ENCODE measurements at places on chromosomes 7 and 10.

DNA sequence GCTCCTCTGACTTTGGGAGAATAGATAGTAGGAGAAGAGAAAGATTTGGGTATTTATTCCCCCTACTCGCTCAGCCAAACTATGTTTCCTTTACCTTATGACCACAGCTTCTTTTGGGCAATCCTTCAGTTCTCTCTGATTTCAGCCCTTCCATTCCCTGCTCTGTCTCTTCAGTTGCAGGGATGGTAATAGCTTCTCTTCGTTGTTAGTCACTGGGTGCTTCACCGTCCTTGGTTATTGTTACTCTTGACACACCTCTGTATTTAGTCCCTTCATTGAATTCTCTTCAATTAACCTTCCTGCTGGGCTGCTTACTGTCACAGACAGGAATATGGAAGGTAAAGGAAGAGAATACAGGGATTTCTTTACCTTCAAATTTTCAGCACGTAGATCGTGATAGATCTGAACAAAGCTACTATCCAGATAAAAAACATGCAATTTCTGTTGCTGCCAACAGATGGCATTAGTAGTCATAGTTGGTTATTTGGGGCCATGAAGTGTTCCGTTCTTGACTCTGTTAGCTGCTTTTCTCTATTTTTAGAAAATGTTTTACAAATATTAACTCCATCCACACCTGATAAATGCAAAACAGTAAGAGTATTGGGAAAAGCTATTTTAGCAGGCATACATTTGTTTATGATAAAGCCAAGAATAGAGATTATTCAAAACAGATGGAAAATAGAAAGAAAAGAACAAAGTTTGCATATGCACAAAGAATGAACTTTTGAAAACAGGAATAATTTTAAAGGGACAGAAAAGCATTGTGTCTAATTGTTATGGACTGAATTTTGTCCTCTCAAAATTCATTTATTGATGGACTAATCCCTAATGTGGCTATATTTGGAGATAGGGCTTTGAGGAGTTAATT lies 14.0 kb upstream of the PTTG1IP2 start:
- DNase-seq, result peak; percentile 68

- peak; percentile 56 for DNase-seq
Observed at GRCh38 chr10:93542358-93542791, 24.1 kb upstream of the FFAR4 start.

DNA sequence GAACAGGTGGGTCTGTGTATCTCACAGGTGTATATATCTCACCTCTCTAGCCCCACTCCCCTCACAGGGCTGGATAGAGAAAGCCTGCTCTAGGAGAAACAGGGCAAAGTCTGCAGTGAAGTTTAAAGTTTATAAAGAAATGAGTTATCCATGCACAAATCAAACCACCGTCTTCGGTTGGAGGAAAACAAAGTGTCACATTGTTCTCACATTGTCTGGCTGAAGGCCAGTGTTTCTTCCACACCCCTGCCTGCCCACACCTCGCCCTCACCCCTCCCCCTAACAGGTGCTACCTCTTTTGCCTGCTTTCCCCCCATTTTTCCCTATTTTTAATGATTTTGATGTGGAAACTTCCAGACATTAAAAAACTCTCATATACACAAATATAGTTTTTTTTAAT lies 25.8 kb downstream of the AQP1 start:
- no peak for DNase-seq

GRCh38 chr7:25877802-25878789 lies 273.9 kb upstream of the NFE2L3 start:
- DNase-seq, result no peak

DNA sequence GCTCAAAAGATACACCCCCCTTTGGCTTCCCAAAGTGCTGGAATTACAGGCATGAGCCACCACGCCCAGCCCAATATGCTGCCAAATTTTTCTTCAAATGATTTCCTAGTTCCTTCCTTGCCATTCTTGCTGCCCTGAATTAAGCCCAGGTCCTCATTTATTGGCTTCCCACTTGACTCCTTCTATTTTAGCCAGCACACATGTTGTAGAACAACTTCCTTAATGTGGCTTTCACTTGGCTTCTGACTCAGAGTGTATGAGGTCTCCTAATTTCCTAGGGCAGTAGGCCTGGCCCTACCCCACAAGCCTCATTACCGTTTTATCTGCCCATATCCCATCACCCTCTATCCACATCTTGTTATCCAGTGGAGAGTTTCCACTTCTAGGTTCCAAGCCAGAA lies 21.8 kb upstream of the HIPK2 start:
- no peak for DNase-seq

GRCh38 chr10:11230498-11231167 lies 213.0 kb downstream of the CELF2 start:
- no peak for DNase-seq

DNA sequence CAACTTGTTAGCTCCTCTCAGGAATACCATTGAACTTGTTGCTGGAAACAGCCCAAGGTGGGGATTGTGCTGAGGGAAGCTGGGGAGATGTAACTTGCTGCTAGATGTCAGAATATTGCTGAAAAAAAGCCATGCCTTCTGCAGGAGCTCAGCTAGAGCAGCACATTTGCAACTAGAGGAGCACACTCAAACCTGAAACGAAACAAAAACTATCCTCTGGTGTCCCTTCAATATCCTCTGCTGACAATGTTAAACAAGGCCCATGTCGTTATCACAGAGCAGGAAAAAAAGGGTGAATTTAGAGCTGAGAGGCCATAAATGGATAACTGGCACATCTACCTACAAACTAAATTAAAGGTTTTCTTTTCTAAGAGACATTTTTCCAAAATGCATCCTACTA lies 53.7 kb upstream of the MACC1 start:
- no peak for DNase-seq

All from LHCN-M2 (cell line).